ENCODE measurements at places on chromosomes 2 and 18.

- DNase-seq, result no peak
Observed at GRCh38 chr2:37793004-37793403, 121.6 kb upstream of the CDC42EP3 start.

DNA sequence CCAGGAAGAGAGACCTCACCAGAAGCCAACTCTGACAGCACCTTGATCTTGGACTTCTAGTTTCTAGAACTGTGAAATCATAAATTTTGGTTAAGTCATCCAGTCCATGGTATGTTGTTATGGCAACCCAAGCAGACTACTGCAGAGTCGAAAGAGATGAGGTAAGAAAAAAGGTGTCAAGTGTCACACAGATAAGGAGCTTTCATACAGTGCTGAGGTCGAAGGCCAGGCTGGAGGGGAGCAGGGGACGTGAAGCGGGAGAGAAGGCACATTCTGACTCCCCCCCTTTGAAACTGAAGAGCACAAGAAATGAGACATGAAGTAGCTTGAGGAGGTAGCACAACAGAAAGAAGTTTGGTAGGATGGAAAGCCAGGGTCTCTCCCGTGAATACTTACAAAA, 110.4 kb downstream of the ALK start:
- DNase-seq, result no peak

GRCh38 chr2:199329466-199329865, 128.3 kb downstream of the SATB2 start:
- DNase-seq, result no peak

GRCh38 chr2:162092658-162093556, 18.9 kb upstream of the DPP4 start:
- DNase-seq, result no peak

GRCh38 chr18:25134861-25135260, 217.1 kb downstream of the ZNF521 start:
- no peak for DNase-seq

DNA sequence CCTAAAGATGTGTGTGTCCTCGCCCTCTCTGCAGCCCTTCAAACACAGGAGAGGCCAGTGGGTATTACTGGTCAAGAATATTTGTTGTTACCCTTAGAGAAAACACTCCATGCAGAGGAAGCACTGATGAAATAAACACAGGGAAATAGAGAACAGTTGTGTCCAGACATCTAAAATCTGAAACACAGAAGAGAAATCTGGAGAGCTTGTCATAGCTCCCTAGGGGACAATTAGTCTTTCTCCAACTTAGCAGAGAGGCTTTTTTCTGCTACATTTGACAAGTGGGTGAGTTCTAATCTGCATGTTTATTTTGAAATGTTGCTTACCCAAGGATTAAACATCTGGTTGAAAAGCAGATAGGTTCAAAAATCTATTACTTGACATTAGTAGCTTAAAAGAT, 190.1 kb downstream of the CTNNA2 start:
- no peak for DNase-seq

DNA sequence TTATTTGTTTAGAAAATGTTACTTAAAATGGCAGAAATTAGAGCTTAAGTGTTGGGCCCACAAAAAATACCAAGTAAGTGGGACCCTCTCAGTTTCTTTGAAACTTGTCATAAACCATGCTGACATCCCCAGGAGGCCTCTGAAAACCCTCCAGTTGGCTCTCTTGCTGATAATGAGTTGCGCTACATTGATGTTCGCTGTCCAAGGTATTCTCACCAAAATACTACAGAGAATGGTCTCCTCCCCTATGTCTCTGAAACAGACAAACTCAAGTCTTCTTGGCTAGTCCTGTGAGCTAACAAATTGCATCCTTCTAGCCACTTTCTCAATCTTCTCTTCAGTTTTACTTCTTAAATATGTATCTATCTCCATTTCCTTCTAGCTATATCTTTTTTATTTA, 669.4 kb downstream of the IRS1 start:
- no peak for DNase-seq

DNA sequence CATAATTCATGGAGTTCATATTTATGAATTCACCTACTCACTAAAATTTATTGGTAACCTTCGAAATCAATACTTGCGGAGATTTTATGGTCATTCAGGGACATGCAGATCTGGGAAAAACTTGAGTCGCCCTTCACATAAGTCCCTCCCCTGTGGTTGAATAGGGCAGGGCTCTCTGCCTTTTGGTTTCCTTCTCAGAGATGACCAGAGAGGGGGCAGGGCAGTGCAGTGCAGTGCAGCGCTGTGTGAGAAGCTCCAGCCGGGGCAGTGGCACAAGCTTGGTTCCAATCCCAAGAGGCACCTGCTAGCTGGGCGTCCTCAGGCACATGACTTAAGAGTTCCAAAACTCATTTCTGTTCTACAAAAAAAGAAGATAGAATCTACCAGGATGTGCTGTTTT, 274.4 kb upstream of the RAB6C start:
- DNase-seq, result no peak

GRCh38 chr2:216620786-216621185, 12.4 kb upstream of the IGFBP2 start:
- no peak for DNase-seq

DNA sequence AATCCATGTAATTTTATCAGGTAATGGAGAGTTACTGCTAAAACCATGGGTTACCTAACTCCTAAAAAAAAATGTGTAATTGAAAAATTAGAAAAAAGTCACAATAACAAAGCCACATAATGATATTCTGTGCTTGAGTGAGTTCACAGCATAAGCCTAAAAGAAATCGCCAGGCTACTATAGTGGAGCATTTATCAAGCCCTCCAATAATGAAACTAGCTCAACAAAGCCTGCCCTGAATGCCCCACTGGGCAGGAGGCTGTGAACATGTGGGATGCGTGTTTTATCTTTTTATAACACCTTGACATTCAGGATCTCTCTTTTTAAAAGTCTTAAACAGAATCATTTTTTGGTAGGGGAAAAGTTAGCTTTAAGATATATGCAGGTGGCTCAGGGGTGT, 86.3 kb downstream of the KCTD18 start:
- no peak for DNase-seq

DNA sequence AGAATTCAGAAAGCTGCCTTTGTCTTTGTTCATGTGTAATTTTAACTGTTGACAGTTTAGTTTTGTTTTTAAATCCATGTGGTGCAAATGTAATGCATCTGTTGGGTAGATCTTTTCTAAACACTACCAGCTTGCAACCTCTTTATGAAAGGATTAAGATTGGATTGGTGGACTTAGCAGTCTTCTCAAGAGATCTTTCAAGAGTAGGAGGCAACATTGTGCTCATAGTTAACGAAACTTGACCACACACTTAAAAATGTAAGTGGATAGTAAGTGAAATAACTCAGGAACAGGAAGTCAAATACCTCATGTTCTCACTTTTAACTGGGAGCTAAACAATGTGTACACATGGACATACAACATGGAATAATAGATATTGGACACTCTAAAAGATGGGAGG, 579.0 kb downstream of the RIT2 start:
- DNase-seq, result no peak

DNA sequence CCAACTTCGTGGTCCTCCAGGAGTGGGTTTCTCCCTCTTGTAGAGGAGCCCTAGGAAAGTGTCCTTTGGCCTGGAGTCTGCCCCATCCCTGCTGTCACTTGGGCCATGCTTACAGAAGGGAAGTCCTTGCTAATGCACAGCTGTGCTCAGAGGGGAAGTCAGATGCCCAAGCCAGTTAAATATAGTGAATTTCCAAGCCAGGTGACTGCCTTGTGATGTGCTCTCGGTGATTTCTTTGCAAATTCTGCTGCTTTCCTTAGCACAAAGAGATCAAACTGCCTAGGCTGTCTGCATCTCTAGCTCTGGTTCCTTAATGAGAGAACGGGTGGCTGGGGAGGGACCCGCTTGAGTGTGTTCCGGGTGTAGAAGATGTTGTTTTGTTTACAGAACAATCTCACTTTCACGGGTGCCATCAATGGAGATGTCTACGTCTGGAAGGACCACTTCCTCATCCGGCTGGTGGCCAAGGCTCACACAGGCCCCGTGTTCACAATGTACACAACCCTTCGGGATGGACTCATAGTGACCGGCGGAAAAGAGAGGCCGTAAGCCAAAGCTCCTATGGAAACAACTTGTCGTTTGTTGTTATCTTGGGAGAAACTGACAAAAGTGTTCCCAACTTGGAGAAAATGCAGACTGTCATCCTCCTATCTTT, 91.4 kb downstream of the RTN4 start:
- no peak for DNase-seq

- DNase-seq, result no peak
Observed at GRCh38 chr2:47039913-47040562, 115.1 kb downstream of the STPG4 start.
